Immature natural killer cell (primary cell): ENCODE measurements at places on chromosomes 2 and 18.

DNA sequence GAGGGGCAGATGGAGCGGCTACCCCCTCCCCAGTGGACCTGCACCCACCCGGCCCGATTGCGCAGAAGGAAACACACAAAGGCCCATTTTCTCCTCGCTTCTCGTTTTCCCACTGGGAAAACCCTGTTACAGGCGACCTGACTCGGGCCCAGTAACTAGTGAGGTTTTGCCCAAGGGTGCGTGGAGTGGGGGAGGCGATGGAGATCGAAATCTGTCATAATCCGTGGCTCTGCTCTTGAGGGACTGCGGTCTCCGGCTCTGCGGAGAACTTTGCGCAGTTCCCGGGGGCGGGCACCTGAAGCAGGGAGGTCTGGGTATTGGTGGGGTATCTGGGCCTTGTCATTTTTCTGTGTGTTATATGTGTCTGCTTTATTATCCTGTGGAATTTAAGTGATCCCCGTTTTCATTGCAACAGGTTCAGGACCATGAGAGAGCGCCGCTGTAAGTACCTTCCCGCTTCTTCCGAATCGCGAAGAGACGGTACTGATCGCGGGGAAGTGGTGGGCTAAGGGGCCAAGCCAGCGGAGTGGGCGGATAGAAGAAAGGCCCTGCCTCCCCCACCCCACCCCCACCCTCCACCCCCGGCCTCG, 4.0 kb upstream of the HOXD4 start:
- DNase-seq: no peak

GRCh38 chr2:27781496-27781895, 10.0 kb downstream of the MRPL33 start:
- no peak for DNase-seq

DNA sequence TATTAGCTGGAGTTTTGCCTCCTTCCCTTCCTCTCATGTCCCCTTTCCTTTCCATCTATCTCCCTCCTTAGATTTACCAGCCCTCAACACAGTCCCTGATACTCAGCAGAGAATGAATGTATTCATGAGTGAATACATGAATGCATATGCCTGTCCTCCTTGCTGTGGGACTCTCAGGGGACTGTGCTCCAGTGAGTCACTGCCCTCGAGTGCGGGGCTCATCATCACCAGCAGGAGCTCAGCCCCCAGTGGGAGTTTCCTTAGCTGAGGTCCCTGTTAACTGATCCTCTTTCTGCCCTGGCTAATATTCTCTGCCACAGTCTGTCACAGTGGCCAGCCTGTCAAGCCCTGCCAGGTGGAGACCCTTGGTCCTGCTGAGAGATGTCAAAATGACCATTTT, 104.9 kb upstream of the LHCGR start:
- DNase-seq: no peak

DNA sequence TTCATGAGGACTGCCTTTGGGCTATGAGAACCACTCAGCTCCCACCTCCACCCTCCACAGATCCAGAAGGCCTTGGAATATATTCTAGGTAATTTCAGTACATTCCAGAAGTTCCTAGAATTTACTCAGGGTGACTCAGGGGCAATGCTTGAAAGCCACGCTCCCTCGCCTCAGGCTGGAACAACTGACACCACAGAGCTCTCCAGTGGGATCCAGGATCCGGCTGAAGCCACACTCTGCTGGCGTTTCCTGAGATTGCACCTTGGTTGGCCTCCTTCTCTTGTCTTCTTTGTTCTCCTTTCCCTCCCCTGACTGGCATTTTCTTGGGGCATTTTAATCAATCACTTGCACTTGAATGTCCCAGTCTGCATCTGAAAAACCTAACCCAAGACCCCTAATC, 92.6 kb upstream of the KCNE4 start:
- DNase-seq: no peak

DNA sequence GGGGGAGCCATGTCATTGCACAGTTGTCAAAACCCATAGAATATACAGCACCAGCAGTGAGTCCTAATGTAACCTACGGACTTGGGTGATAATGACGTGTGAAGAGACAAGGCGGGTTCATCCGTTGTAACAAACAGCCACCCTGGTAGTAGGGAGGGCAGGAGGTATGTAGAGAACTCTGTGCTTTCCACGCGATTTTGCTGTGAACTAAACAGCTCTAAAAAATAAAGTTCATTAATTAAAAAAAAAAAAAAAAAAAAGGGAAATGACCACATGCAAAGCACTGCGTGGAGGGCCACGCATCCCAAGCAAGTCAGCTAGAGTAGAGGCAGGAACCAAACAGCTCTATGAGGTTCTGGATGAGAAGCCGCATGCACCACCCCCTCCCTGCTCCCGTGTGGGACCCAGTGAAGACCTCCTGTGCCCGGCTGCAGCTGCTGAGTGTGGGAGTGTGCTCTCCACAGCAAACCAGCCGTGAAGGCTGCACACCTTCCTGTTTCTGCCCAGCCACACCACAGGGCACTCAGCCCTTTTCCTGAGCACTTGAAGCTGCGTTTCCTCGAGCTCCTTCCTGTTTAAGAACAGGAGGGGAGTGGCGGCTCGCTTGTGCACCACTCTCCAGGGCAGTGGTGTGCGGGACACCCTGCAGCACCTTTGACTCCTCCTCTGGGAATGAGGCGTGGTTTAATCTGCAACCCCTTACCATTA, 65.6 kb downstream of the ODC1 start:
- peak; percentile 72 for DNase-seq

- DNase-seq: no peak
Observed at GRCh38 chr2:128281852-128282245, 36.8 kb downstream of the HS6ST1 start.

DNA sequence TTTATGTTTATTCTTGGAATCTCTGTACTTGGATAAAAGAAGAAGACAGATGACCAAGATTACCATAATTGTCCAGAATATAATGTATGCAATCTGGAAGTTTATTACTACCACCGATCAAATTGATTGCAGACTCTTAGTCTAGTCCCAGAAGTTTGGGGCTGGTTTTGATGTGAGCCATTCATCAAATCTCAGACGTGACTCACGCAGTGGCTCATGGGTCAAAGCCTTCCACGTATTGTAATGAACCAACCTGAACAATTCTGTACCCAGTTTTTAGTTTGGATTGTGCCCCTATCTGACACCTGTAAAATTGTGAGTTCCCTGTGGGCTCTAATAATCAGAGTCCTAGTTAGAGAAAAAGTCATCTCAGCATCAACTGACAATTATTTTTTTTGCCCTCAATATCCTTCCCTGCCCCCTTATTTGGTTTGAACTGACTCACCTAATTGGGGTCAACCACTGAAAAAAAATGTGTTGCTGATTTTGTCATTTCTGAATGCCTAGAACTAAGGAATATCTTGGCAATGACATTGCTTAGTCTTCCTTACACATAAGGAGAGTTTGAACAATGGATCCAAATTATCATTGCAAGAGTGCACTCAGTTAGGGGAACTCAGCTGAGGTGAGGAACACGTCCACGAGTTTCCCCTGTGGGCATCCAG, 219.5 kb upstream of the NRP2 start:
- no peak for DNase-seq

DNA sequence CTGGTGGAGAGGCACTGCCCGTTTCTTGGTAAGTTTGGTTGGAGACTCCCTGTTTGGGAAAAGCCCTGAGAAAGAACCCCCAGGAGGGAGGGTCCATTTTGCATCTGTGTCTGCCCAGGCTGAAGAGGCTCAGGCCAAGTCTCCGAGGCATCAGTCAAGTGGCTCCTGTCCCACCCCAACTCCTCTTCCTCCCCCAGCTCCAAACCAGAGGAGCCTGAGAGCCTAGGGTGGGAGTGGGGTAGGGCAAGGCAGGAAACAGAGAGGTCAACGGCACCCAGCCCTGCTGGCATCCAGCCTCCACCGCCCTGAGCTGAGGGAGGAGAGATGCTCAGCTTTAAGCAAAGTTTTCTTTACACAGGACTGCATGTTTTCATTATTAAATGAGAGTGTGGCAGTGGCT, 38.2 kb downstream of the CYP27C1 start:
- no peak for DNase-seq

DNA sequence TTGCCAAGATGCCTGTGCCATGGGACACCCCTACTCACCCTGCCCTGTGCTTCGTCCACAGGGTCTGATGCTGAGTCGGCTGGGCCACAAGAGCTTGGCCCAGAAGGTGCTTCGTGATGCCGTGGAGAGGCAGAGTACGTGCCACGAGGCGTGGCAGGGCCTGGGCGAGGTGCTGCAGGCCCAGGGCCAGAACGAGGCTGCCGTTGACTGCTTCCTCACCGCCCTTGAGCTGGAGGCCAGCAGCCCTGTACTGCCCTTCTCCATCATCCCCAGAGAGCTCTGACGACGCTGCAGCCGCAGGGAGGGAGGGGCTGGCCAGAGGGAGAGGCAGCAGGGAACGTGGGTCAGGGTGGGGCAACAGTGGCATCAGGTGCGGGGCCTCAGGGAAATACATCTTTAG, 81.5 kb downstream of the STPG4 start:
- DNase-seq: no peak

GRCh38 chr2:157479081-157480027, 35.5 kb upstream of the CYTIP start:
- no peak for DNase-seq

DNA sequence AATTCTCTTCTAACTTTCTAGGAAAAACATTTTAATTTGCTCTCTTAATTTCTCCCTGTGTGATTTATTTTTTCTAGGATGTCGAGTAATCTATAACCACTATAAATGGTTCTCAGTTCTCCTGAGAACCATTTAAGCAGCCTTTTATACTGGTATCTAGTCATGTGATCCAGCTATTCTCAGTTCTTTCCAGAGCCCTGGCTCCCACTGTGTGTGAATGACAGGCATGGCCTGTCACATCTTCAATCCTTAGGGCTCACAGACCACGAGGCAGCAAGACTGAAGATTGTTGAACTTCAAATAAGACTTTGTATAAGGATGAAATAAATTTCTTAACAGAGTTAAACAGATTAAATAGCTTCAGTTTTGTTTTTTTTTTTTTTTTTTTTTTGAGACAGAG, 219.4 kb downstream of the HNMT start:
- DNase-seq: no peak

GRCh38 chr2:85435981-85436835, 17.7 kb downstream of the SH2D6 start:
- DNase-seq: no peak

- no peak for DNase-seq
Observed at GRCh38 chr18:48673853-48674721, 135.3 kb downstream of the CTIF start.

DNA sequence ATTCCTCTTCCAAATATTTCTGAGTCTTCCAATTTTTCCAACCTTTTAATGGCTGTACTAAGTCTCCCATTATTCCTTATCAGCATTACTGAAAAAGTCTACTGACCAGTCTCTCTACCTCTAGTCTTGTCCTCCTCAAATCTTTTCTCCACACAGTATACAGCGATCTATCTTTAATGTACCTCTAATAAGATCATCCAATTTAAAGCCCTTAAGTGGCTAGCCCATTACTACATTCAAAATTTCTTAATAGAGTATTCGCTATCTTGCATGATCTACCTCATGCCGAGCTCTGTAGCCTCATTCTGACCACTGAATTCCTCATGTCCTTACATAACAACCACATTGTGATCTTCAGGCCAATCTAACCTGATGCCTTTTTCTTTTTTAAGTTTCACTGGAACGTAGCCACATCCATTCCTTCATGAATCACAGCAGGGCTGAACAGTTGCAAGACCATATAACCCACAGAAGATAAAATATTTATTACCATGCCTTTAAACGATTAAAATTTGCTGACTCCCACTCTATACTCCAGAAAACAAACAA, 57.9 kb downstream of the SLC66A3 start:
- DNase-seq: no peak

GRCh38 chr2:39994151-39994550, 215.1 kb upstream of the THUMPD2 start:
- no peak for DNase-seq

- DNase-seq: no peak
Observed at GRCh38 chr18:57836557-57836956, 33.4 kb upstream of the ATP8B1 start.

DNA sequence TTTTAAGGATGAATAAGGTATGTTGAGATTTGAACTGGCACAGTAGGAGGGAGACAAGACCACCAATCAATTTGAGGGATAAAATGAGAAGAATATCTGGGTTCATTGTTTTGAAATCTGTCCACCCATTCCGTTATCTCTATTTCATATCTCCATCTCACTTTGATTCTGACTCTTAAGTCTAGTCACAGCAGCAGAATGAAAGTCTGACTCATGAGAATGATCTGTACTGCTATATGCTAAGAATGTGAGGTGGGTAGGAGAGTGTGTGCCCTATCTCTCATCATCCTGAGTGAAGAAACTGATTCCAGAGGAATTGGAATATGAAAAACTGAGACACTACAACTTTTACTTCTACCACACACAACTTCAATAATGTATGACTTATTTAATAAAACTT, 1994.5 kb upstream of the PIK3C3 start:
- DNase-seq: no peak

- no peak for DNase-seq
Observed at GRCh38 chr2:159034713-159035112, 66.3 kb downstream of the TANC1 start.

- DNase-seq: no peak
Observed at GRCh38 chr2:79820281-79820680, 307.4 kb downstream of the CTNNA2 start.

GRCh38 chr2:107984707-107985106, 1.6 kb upstream of the SLC5A7 start:
- DNase-seq: no peak

DNA sequence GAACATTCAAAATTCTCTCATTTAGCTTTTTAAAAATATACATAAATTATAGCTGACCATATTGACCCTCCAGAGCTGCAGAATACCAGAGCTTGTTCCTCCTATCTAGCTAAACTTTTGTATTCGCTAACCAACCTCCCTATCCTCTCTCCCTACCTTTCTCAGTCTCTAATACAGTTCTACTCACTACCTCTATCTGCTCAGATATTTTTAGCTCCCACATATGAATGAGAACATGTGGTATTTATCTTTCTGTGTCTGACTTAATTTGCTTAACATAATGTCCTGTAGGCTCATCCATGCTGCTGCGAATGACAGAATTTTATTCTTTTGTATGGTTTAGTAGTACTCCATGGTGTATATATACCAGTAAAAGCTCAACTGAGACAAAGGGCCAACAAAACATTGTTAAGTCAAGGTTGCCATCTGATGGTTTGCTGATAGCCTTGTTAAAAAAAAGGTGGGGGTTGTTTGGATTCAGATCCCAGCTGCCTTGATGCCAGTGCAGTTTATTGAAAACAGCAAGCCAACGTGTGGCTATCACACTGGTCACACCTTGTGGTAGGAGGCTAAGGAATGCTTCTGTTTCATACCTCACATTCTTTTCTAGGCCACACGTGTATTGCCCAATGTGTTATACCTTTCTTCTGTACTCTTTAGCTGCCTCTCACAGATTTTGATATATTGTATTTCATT, 101.5 kb downstream of the VWA3B start:
- DNase-seq: no peak

- peak; percentile 94 for DNase-seq
Observed at GRCh38 chr2:197705121-197705911, at the start of gene MARS2. TSS of gene MARS2 (plus strand) at chr2:197705369. CDS start at chr2:197705406, 37 bp downstream.
